ENCODE measurements at places on chromosomes 3 and 15. TPM values are rescaled to one million over a fixed set of nuclear protein-coding genes. Genes with fewer than 3 reads are reported as not detected.
A peak's percentile ranks its signal among the peaks of the same experiment; 100 is the strongest.

GRCh38 chr3:59981377-59981776 lies 931.6 kb upstream of the CFAP20DC start:
- no peak for DNase-seq

DNA sequence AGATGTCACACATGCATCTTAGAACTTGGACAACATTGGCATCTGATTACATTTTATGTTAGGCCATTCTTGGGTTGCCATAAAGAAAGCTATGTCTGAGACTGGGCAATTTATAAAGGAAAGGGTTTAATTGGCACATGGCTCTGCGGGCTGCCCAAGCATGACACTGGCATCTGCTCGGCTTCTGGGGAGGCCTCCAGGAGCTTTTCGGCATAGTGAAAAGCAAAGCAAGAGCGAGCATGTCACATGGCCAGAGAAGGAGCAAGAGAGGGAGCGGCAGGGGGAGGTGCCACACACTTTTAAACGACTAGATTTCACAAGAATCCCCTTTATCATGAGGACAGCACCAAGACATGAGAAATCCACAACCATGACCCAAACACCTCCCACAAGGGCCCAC lies 11.3 kb downstream of the RYR3 start:
- DNase-seq = no peak

DNA sequence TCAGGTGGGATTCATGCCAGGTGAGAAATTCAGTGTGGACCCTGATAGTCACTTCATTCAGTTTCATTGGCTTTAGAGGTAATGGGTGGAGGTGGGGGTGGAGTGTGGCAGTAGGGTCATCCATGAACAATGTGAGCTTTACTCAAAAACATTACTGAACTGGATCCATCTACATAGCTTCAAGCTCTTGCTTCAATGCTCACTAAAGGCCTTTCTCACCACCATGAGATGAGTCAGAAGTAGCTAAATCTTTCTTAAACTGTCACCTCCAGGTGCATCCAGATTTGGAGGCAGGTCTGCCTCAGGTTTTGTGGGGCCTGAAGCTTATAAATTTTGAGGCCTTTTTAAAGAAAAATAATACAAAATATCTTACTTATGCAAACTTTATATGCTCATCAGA lies 363.6 kb downstream of the CHST2 start:
- DNase-seq = no peak

DNA sequence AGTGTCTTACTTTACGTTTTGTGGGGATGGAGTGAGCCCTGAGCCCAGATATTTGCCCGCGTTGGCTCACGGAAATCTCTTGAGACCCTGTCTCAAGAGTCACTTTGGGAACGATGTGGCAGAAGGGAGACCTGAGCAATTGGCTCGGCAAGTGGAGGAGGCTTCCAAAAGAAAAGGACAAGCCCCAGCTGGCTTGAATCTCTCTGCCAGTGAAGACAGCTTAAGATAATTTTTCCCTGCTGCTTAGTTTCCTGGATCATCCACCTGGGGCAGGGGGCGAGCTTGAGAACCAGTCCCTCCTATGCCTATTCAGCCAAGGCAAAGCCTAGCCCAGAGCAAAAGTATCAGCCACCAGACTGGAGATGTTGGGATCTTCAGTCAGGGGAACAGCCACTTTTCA lies 708 bp downstream of the SEC22A start:
- no peak for DNase-seq

DNA sequence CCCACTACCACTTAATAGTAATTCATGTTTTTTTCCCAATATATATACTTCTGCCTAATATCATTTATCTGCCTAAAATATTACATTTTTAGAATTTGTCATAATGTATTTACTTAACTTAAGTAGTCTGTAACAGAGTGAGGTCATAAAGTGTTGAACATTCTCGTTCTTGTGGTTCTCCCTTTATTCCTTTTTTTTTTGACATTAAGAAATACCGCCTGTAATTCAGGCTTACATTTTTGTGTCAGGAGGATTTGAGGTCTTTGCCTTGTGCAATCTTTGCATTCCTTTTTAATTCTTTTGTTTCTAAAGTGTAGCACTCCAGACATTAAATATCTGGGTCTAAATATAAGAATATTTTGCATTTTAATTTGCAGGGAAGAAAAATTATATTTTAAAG lies 315.4 kb downstream of the PTPRG start:
- no peak for DNase-seq

- DNase-seq = peak; percentile 28
These were observed 106.8 kb upstream of the IGF1R start for GRCh38 chr15:98541519-98541918.

GRCh38 chr3:29427266-29428103 lies 146.6 kb downstream of the RBMS3 start:
- no peak for DNase-seq

- no peak for DNase-seq
These were observed 129.9 kb downstream of the RORA start for GRCh38 chr15:61099020-61099810.

GRCh38 chr3:54123003-54123775 lies 837 bp downstream of the CACNA2D3 start:
- no peak for DNase-seq

GRCh38 chr15:74172701-74173379 lies 670 bp upstream of the ISLR start:
- peak; percentile 91 for DNase-seq

DNA sequence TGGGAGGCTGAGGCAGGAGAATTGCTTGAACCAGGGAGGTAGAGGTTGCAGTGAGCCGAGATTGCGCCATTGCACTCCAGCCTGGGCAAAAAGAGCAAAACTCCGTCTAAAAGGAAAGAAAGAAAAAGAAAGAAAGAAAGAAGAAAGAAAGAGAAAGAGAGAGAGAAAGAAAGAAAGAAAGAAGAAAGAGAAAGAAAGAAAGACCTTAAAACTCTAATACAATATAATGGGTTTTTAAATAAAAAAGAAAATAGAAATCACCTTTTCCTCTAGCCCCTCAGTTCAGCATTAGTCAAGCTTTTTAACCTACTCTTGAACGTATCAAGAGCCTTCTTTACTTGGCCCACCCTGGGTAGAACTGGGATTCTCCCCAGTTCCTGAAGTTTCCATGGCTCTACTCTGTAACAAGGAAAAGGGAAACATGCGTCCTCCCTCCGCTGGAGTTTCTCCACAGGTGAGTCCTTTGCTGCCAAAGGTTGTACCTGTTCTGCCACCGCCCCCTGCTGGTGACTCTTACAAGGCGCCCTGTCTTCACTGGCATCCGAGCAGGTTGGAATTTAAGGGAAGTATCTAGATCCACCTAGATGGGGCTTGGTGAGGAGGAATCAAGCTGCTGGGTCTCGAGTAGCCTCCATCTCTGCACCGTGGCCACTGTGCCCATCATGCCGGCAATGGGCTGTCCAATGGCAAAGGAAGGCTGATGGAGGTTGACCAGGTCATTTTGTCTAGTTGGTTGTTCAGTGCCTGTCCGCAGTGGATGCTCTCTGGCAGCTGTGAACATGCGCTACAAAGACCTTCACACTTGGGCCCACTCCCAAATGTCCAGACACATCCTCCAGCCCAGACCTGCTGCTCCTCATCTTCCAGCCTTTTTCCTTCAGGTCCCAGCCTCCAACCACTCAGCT lies 20.6 kb upstream of the EPHB3 start:
- peak; percentile 82 for DNase-seq

GRCh38 chr3:119635719-119636118 lies 24.7 kb downstream of the POPDC2 start:
- no peak for DNase-seq

DNA sequence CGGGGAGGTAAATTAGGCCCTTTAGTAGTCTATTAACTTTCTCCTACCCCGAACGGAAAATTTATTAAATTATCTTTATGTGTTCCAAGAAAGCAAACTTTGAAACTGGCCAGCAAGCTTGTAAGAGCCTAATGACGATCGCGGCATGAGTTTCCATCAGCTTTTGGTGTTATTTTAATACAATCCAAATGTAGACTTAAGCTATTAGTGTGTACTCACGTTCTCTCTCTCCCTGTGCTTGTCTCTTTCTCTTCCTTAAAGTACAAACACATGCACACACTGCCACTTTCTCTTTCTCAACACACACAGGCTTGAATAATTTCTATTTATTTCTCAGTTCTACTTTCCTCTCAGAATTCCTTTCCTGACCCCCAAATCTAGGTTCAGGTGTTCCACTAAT lies 108.8 kb upstream of the MME start:
- no peak for DNase-seq

DNA sequence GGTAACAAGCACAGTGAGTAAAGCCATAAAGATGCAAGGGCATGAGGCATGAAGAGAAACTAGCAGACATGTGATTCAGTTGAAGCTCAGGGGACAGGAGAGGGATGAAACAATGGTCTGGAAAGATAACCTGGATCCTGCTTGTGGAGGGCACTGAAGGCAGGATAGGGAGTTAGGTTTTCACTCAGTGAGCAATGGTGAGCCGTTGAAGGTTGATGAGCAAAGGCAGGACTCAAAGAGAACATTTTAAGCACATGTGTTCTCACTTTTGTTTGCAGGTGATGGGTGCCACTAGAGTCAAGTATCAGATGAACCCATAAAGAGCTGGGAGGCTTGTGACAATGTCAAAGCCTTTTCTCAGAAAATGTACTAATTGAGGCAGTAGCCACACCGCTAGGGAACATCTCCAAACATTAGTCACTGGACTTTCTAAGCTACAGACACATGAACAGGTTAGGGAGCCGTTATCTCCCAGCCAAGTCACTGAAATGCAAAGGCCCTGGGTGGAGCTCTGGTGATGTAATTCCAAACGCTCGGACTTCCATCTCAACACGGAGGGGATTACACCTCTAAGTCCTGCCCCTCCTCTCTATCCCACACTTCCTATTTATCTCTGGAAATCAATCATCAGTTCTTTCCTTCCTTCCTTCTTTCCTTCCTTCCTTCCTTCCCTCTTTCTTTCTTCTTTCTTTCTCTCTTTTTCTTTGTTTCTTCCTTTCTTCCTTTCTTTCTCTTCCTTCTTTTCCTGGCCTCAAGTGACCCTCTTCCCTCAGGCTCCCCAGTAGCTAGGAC lies 22.7 kb downstream of the KLHL6 start:
- no peak for DNase-seq

DNA sequence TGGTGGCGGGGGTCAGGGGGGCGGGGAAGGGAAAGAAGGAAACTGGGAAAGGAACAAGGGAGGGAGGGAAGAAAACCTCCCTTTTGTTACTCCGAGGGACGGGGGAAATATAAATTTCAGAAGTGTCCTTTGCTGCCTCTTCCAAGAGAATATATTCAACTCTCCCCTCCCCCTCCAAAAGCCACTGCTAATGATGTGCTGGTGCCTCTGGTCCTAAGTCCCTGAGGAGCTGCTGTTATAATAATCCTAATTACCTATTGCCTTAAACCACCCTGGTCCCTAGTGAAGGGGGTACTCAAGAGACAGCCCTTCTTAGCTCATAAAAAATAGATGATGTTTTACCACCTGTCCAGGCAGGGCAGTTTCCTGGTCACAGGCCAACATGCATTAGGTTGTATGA lies 118.3 kb upstream of the TRIM42 start:
- no peak for DNase-seq

- DNase-seq = no peak
These were observed 3.3 kb upstream of the CCDC174 start for GRCh38 chr3:14647976-14648955.

DNA sequence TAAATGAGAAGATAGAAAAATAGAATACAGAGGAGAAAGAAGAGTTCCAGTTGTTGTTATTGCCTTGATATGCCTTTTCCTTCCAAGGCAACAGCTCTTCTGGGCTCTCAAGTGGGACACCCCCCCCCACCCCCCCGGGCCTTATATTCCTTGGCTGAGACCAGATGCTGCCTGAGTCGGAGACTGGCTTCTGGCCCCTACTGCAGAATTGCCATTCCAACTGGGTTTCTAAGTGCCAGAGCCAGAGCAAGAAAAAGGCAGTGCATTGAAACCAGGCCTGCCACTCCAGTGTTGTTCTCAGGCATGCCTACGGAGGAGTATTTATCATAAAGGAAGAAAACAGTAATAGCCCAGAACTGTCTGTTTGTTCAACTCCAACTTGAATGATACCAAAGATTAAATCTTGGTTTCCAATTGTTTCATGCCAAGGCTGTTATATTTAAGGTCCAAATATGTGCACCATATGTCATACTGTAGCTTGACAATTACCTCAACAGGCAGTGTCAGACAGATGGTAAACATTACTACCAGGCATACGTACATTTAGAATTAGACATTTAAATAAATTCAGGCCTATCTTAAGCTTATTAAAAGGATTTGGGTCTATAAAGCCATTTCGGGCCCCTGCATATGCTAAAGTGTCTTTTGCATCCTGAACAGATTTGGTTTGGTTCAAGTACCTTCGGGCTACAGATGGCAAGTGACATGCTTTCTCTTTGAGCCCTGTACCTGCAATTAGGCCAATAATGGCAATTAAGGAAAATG lies 209.9 kb upstream of the SEMA6D start:
- no peak for DNase-seq

Gene TIMP4
- total RNA-seq = 19.2 TPM

Gene DNAH12
- total RNA-seq = 0.05 TPM

Gene ZNF662
- 9.8 TPM for total RNA-seq

Gene CFAP100
- not detected for total RNA-seq

Gene DCBLD2
- 27.9 TPM for total RNA-seq

Gene RBP2
- 1.1 TPM for total RNA-seq

Data from posterior vena cava (tissue), 2 donors.